ENCODE measurements at places on chromosomes 7 and 10.

GRCh38 chr7:24717694-24718320 is 39.5 kb downstream of the GSDME start:
- DNase-seq: no peak

- no peak for DNase-seq
Measured at GRCh38 chr10:59303018-59303417, 59.3 kb downstream of the FAM13C start.

GRCh38 chr10:13404791-13405190 is 56.7 kb upstream of the SEPHS1 start:
- no peak for DNase-seq

DNA sequence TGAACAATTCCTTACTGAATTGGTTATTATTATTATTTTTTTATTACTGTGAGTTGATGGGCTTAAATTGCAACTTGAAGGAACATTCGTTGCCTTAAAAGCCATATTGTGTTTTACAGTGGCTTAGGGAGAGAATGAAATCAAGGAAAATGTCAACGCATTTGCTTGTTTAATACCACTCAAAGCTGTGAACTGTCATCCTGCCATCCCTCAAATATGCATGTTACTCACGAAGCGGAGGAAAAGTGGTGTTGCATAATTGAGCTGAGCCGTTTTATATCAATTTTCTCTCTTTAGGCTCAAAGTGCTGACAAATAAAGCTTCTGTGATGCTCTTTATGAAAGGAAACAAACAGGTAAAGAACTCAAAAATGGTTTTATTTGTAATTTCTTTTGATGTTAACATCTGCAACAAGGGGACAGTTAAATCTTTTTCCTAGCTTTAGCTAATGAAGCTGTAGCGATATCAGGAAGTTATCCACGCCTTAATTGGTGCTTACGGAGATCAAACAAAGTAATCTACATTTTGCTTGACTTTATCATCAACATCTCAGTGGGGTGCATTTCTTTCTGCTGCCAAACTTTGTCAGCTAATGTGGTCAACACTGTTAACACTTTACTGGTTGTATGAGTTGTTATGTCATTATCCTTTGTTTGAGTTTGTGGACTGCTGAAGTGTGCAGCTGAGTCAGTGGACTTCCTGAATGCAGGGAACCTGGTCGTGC is 33.1 kb downstream of the GLRX3 start:
- no peak for DNase-seq

DNA sequence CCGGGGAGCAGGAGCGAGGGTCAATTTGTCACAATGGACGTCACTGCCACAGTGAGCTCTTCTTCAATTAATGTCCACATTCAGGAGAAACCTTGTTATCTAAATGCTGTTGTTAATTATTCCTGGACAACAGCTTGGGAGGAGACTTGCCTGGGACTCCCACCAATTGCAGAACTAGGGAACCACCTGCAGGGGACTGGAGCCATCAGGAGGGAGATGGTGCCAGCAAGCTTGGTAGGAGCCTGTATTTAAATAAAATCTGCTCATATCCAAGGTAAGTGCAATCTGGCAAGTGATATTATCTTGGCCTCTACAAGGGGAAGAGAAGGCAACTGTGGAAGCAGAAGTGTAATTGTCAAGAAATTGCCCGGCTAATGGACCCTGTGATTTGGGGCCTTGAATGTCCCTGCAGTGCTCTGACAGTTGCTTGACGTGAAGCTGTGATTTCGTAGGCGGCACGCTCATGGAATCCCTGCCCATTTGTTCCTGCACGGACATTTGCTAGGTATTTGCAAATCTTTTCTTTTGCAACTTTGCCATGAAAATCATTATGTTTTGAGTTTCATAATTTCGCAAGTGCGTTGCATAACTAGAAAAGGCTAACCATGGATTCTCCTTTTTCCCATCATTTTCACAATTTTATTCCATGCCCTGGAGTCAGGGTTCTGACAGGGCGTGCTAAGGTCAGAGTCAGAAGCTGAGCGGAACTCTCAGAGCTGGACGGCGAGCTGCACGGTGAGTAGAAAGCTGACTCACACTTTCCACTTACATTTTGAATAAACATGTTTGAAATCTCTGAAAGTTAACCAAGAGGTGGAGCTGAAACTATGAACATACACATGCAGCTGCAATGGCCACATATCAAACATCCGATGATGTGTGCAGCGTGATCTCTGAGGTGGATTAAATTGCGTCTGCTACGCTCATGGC is 84.9 kb upstream of the TCERG1L start:
- no peak for DNase-seq

- no peak for DNase-seq
Measured at GRCh38 chr7:27032839-27033238, 63.0 kb downstream of the HOXA1 start.

DNA sequence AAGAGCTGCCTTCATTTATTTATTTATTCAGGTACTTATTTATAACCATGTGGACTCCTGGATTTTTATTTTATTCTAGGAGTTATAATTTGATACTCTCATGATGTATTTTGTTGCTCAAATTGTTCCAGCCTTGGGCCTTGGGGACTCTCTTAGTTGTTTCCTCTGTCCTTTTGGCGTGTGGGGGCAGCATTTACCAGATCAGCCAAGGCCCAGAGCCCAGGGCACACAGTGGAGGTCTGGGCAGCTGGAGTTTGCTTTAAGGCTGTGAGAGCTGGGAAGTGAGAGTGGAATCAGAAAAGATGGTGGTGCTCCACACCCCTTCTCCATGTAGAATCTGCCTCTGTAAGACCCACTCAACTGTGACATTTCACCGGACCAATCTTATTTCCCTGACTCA is 398.9 kb downstream of the RPS24 start:
- no peak for DNase-seq

GRCh38 chr10:78284381-78284780 is 250.7 kb downstream of the RPS24 start:
- DNase-seq: no peak

DNA sequence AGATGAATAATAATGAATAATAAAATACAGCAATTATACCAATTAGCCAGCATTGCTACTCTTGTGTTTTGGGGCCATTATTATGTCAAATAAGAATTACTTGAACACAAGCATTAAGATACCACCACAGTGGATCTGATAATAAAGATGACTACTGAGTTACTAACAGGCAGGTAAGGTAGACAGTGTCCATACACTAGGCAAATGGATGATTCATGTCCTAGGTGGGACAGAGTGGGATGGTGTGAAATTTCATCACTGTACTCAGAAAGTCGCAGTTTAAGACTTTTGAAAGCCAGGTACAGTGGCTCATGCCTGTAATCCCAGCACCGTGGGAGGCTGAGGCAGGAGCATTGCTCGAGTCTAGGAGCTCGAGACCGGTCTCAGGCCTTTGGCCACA is 8.7 kb upstream of the UNC5B start:
- DNase-seq: no peak

DNA sequence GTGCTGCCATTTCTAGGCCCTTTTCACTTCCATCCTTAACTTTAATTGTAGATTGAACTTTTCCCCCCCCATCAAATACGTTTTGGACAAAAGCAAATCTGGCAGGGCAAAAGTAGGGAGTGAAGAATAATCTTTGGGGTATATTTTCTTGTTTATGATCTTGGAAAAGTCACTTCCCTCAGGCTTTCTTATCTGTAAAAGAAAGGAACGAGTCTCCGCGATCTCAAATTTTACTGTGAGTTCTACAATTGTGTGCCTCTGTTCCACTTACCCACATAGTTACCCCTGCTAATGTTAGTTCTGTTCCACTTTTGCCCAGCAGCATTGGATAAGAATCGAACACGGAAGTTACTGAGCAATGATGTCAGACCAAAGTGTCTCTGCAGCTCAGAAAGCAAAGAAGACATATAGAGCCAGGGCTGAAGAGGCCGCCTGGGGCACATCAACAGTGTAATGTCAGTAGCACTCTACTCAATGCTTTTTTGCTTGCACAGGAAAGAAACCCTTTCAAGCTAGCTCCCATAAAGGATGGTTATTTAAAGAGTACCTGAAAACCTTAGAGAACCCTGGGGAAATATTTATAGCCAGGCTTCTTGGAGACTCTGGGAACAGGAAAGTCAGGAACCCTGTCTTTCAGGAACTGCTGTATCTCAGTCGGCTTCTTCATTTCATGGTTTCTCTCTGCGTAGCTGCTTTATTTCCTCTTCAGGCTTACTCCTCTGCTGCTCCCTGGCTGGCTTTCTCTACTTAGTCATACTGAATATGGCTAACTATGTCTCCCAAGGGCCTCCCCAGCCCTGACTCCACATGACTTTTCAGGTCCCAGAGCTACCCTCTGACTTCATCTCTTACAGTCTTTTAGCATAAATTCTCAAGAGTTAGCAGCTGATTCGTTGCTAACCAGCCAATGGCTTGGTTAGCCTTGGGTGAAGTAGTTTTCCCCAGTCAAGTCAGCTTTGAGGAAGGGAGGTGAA is 123.7 kb upstream of the FAM3C start:
- no peak for DNase-seq
